ENCODE measurements at places on chromosomes 6 and 20.

DNA sequence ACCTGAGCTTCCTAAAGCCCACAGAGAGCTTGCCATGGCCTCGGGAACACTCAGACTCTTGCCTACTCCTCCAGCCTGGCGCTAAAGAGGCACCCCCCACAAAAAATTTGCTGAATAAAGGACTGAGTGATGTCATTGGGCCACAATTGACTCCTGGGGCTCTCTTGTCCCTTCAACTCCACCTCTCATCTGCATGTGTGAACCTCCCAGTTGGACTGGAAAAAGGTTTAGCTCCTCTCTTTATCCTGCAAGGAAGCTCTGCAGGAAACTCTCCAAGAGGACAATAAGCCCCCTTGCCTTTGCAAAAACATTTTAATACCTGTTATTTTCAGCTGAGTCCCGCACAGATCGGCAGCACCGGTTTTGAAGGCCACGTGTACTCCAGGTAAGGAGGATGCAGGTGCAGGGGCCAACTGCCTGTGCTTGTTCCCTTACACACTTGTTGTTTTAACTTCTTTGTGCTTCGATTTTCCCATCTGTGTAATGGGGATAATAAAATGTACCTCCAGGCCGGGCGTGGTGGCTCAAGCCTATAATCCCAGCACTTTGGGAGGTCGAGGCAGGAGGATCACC is 107.3 kb downstream of the TFAP2C start:
- DNase-seq = no peak

- no peak for DNase-seq
These were observed 98.3 kb downstream of the BMP7 start for GRCh38 chr20:57167971-57168701.

- DNase-seq = no peak
These were observed 4.6 kb downstream of the EGFL8 start for GRCh38 chr6:32168807-32169591.

- no peak for DNase-seq
These were observed 751.0 kb downstream of the CD109 start for GRCh38 chr6:74447013-74447412.

DNA sequence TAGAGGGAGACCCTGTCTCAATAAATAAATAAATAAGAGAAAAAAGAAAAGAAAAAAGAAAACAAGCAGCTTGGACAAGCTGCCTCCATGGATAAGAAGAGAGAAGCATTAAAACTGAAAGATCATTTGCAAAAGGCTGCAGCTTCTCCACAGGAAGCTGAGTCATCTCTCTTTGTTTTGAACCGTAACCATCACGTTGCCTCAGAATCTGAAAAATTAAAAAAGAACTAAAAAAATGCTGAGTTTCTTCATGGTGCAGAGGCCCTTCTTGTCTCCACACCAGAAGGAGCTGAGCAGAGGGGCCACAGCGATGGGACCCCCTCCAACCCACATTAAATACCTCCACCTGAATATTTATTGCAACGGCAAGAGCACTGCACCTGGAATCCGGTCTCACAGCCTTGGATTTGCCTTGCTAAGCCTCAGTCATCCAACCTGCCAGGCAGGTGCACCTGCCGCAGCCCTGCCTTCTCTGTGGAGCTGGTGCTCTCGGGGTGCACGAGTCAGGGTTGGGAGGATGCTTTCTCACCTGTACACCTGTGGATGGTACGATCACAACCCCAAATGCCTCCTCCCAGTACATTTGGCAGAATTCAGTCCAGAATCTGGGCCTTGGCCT is 28.1 kb downstream of the TOX2 start:
- DNase-seq = no peak

- DNase-seq = no peak
These were observed 588.0 kb upstream of the ARID1B start for GRCh38 chr6:156189195-156189594.

DNA sequence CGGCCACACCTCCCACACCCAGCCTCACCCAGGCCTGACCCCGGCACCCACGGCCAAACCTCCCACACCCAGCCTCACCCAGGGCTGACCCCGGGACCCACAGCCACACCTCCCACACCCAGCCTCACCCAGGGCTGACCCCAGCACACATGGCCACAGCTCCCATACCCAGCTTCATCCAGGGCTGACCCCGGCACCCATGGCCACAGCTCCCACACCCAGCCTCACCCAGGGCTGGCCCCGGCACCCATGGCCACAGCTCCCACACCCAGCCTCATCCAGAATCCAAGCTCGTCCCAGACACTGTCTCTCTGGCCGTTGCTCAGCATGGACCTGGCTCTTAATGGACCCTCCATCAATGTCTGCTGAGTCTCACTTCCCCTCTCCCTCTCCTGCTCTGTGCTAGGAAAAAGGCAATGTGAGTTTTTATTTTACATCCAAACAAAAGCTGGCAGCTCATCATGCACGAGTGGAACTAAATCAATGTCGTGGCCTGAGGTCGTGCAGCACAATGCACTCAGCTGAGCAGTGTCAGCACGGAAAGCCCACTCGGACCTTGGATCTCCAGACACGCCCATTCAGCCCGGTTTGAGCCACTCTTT is 36.1 kb downstream of the NINL start:
- no peak for DNase-seq

DNA sequence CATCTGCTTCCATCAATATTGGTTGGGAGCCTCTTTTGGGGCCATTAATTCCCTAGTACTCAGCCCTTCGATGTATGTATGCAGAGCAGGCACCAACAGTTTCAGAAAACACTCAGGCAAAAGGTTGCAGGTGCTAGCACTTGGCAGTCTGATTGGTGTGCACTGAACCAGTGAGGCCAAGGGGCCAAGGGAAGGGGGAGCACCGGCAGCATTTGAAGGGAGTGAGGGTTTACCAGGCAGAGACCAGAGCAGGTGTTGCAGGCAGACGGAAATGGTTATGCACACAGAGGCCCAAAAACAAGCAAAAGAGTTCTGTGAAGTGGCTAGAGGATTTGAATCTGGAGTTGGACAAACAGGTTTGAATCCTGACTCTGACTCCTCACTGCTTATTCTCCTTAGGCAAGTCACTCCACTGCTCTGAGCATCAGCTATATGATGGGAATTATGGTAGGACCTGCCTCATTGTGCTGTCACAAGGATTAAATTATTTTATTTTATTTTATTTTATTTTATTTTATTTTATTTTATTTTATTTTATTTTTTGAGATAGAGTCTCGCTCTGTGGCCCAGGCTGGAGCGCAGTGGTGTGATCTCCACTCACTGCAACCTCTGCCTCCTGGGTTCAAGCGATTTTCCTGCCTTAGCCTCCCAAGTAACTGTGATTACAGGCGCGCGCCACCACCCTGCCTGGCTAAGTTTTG is 58.1 kb upstream of the SHLD1 start:
- no peak for DNase-seq

DNA sequence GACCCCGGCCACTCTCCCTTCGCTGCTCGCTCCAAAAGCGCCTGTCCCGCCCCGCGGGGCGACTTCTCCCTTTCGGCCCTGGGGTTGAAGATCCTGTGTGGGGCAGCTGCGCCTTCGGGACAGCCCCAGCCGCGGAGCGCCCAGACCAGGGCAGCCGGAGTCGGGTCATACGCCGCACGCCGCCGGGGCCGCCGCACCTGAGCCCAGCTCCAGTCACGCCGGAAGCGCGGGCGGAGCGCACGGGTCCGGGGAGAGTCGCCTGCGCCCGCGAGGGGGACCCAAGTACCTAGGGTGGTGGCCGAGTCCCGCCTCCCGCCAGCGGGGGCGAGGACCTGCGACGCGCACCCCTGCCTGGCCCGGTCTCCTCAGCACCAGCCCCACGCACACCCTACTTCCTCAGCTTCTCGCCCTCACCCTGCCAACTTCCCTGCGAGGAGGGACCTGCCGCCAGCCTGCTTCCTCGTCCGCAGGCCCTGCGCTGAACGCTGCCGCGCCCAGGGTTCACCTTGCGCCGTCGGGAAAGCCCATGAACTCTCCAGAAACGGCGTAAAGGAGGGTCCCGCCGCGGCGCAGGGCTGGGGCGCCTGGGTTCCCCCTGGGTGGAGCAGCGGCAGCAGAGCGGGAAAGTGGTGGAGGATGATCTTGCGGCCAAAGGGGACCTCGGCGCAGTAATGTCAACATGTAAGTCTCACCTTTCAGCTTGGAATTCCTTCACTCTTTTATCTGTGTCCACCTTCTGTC is at the start of gene ADGRG6:
Gene ADGRG6 (plus strand): TSS at position 357 of the 741 bp plus-strand sequence. CDS start 323 bp downstream, at position 680.
- DNase-seq = no peak

DNA sequence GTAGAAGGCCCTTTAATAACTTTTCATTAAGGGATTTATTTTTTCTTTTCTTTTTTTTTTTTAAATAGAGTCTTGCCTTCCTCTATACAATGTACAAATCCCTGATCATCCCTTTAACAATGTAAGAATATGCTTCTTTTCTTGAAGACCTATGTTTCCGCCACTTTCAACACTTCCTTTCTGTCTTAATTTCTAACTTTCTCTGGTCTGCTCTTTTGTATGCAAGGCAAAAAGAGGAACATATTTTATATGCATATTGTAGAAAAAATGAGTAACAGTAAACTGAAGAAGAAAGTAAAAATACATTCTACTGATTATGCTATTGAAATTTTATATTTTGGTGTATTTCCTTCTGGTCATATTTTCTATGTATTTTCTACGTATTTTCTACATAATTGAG is 484.7 kb downstream of the TFAP2B start:
- no peak for DNase-seq

GRCh38 chr20:51221791-51222408 is 199.0 kb upstream of the KCNG1 start:
- DNase-seq = no peak

DNA sequence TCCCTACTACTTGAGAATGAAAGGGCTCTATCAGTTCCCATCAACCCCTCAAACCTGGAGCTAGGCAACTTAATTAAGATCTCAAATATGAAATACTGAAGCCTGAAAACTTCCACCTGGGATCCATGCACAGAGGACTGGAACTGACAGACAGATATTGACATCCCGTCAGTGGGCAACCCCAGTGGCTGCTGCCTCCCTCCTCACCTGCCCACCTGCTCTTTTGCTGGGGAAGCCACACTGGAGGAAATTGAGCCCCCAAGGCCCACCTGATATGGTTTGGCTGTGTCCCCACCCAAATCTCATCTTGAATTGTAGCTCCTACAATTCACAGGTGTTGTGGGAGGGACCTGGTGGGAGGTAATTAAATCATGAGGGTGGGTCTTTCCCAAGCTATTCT is 192.8 kb downstream of the LRFN2 start:
- DNase-seq = no peak

GRCh38 chr20:5833309-5833941 is 83.2 kb downstream of the SHLD1 start:
- DNase-seq = no peak

DNA sequence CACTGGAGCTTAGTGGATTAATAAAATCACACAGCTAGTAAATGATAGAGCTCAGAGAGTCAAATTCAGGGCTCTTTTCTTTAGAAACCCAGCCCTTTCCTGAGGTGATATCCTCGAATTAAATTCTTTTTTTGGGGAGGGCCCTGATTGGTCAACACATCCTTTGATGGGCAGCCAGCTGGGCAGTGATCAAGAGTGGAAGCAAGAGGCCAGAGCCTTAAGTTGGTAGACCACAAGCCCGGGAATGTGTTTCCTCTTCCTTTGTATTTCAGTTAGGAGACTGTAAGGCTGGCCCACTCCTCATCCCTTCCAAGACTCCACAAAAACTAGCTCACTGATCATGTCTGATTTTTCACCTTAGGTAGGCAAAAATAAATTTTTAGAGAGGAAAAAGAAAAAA is 640.5 kb downstream of the DHX35 start:
- no peak for DNase-seq

- no peak for DNase-seq
These were observed 49.9 kb upstream of the TMEM30A start for GRCh38 chr6:75334266-75335040.

GRCh38 chr20:32062776-32063170 is 10.7 kb downstream of the HCK start:
- DNase-seq = no peak

GRCh38 chr6:3929281-3929798 is 80.2 kb downstream of the FAM50B start:
- DNase-seq = no peak

DNA sequence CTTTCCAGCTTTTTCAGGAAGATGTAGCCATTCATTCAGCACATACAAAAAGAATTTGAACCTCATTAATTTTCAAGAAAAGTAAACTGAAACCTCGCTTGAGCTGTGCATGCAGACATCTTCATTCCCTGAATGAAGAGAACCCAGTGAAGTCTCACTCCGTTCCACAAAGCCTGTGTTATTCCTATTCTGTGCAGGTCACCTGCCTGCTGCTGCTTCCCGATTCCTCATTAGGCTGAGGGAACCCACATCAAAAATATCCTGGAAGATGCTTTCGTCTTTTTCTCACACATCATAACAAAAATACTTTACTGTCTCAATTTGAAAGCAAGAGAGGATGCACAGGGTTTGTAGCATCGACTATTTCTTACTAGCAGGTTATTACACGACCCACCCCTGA is 40.1 kb downstream of the TRMT6 start:
- DNase-seq = no peak

DNA sequence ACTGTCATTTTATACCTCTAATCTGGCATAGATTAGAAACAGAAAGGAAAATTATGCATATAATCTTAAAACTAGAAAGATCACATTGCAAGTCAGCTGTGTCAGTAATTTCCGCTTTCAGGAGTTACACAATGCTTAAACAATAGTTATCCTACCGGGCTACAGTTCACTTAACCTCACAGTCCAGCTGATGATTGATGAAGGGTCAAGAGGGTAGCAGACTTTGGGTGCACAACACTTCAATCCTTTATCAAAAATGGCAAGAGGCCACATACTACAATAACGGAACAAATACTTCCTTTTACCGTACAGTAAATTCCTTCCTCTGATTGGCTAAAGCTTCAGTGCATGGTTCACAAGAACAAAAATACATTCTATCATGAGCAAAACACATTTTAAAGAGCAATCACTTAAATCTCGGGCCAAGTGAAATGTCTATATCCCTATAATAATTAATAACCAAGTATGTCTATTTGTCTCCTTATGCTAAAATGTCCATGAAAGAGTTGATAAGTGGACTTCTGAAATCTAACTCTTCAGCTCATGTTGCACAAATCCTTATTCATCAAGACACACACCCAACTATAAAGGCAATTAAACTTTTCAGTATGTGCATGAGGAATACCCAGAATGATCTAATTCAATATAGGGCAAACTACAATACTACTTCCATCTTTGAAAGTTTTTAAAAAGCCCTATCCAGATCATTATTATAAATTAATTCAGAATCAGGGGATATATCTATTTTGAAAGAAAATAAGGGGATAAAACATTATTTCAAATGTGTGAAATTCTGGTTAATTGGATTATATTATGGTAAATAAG is 76.8 kb downstream of the HIVEP2 start:
- DNase-seq = no peak

- no peak for DNase-seq
These were observed 1063.3 kb upstream of the CITED2 start for GRCh38 chr6:140437619-140438345.

- DNase-seq = no peak
These were observed 25.7 kb upstream of the DACT2 start for GRCh38 chr6:168345266-168345665.

DNA sequence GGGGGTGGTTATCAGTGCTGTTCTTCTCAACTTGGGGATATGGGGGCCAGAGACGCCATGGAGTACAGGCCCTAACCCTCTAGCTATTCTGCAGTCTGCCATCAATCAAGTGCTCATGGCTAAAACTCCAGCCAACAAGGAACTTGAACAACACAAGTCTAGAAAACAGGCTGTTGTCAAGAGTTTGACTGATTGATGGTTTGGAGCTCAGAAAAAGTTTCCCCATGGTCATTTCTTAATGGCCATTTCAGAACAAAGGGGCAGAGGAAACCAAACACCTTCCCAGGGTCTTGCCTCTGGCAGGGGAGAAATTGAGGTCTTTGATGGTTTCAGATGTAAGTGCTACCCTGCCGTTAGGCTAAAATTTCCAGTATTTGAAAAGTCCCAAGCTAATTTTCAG is 15.1 kb downstream of the PCK1 start:
- no peak for DNase-seq
